ENCODE measurements at places on chromosomes 12 and 14. TPM values are rescaled to one million over a fixed set of nuclear protein-coding genes. Genes with fewer than 3 reads are reported as not detected.

The GPR65 gene
- under 0.01 TPM for total RNA-seq

The KRT78 gene
- not detected for total RNA-seq

The PLA2G1B gene
- not detected for total RNA-seq

The KRT85 gene
- total RNA-seq, result not detected

The LRCOL1 gene
- not detected for total RNA-seq

The PRH2 gene
- 0.28 TPM for total RNA-seq

The SERPINA1 gene
- total RNA-seq, result 0.30 TPM

The SLC17A8 gene
- not detected for total RNA-seq

The SCNN1A gene
- 0.30 TPM for total RNA-seq

The SERPINA10 gene
- not detected for total RNA-seq

The RIMKLB gene
- 30.6 TPM for total RNA-seq

The SMIM41 gene
- 0.23 TPM for total RNA-seq

The LRFN5 gene
- total RNA-seq, result 5.6 TPM

The WNT5B gene
- total RNA-seq, result 39.5 TPM

The RASSF9 gene
- total RNA-seq, result 1.6 TPM

Data from smooth muscle cell of the umbilical artery (primary cell).